ENCODE measurements at places on chromosomes 12 and 14.

GRCh38 chr14:87045956-87046355 lies 947.0 kb downstream of the GALC start:
- DNase-seq: no peak

DNA sequence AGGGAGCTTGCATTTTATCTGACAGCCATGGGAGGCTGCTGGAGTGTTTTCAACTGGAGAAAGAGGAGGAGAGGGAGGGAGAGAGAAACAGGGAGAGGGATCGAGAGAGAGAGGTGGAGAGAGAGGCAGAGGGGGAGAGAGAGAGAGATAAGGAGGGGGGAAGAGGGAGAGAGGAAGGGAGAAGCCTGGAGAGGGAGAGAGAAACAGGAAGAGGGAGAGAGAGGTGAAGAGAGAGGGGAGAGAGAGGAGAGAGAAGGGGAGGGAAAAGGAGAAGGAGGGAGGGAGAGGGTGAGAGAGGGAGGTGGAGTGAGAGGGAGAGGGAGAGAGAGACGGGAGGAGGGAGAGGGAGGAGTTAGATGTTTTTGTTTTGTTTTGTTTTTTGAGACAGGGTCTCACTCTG lies 45.6 kb downstream of the DNAH10 start:
- no peak for DNase-seq

DNA sequence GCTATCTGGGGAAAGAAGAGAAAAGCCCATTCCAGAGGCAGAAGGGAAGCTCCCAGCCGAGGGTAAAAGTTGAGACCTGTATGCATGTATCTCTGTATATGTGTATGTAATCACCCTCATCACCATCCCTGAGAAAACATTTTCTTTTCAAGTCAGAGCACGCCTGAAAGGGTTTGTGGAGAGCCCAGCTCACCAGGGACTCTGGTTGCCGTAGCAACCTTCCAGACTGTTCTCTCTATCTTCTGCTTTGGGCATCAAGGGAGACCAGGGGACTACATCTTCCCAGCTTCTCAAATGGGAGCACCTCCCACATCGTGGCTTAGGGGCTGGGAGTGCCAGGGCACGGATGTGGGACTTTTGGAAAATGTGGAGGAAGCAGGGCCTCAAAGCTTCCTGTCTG lies 93.5 kb downstream of the GALNT8 start:
- DNase-seq: peak; percentile 33

GRCh38 chr12:121061831-121062230 lies 22.8 kb upstream of the OASL start:
- DNase-seq: no peak

Data from glutamatergic neuron (in vitro differentiated cells).